Activated CD4-positive, alpha-beta T cell treated with anti-CD3 and anti-CD28 coated beads for 4 hours (primary cell): ENCODE measurements at places on chromosomes 2 and 18.

DNA sequence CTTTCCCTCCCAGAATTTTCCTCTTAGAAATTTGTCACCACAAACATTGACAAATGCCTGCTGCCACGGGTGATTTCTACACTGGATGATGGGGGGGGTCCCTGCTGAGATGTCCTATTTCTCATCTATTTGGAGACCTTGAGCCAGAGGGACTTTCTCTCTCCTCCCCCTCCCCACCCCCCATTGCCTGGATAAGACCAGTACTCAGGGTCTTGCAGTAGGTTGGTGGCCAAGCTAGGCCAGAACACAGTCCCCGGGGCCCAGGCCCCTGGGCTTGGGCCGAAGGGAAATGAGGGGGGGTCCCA is 560 bp upstream of the DUSP2 start:
- no peak for DNase-seq

- no peak for DNase-seq
These were observed 503.4 kb upstream of the VRK2 start for GRCh38 chr2:57543211-57543610.

- DNase-seq = no peak
These were observed 170.7 kb downstream of the ZNF804A start for GRCh38 chr2:184769023-184769422.

DNA sequence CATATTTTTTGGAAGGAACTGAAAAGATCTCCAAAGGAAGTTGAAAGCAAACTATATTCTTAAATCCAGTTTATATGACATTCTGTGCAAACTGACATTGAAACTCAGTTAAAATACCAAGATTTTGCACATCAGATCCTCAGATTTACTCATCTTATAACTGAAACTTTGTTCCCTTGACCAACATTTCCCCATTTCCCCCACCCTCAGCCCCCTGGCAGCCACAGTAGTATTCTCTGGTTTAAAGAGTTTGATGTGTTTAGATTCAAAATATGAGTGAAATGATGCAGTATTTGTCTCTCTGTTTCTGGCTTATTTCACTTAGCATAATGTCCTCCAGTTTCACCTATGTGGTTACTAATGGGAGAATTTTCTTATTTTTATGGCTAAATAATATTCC is 99.2 kb upstream of the ITGA4 start:
- no peak for DNase-seq

GRCh38 chr18:6150430-6150829 is 255.1 kb upstream of the TMEM200C start:
- no peak for DNase-seq
